ENCODE measurements at places on chromosomes 5 and 9.

GRCh38 chr5:66644111-66644510 lies 47.9 kb downstream of the MAST4 start:
- DNase-seq = no peak

GRCh38 chr5:135890867-135891266 lies 4.8 kb downstream of the IL9 start:
- DNase-seq = no peak

DNA sequence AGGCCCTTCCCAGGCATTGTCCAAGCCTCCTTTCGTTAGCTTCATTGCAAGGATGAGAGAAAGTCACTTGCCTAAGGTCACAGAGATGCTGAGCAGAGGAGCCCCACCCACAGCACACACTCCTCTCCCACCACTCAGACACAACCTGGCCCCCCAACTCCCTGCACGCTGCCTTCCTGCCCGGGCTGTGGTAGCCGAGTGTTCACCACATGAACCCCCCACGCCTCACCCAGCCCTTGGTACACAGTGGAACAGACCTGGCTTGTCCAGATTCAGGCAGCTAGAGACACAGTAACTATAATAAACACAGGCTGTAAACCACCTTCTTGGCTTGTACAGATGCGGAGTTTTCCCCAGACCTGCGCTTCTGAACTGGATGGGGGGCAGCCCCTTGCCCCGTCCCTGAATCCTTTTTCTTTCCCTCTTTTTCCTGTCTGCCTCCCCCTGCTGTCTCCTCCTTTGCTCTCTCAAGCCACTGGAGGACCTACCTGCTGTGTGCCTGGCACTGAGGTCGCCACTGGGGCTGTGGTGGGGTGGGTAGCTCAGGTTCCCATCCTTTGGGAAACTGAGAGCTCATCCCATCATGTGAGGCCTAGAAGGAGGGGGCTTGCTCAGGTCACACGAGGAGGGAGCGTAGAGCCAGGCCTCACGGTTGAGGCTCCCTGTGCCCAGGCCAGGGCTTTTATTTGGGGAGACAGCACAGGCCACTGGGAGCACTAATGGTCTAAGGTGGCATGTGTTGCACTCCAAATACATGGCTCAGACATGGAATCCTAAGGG lies 55.7 kb upstream of the SYNPO start:
- no peak for DNase-seq

DNA sequence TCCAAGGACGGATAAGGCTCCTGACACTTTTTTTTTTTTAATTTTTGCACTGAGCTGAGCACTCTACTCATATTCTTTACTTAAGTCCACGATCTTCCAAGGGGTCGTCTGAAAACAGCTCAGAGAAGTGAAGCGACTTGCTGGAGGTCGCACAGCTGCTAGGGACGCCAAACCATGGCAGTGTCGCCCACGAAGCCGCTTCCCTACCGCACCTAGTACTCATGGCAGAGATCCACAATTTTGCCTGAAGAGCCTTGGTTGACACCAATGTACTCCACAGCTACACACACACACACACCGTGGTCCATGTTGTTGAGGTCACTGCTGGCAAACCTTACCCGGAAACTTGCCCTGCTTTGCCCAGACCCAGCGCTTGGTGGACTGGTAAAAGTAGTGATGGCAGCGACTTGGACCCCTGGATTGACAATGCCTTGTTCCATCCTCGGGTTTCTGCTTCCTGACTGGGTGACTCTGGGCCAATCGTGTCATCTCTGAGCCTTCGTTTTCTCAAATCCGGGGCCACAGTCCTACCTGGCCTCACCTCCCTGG lies 521 bp upstream of the SLIT3 start:
- no peak for DNase-seq

- DNase-seq = no peak
Observed at GRCh38 chr5:38681029-38681706, 124.7 kb upstream of the LIFR start.

DNA sequence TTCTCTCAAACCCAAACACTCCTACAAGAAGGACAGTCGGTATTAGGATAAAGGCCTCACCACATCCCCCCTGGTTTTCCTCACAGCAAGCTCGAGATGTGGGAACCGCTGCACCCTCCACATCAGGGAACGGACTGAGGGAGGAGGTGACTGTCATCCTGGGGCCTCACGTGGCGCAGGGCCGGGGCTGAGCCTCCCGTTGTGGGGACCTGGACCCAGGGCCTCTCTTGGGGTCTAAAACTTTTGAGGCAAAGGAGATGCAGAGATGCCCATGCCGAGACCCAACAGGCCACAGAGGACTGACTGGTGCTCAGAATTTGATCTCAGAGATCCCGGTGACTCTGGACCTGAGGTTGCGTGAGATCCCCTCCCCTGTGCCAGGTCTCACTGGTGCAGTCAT lies 72.7 kb downstream of the MRPL36 start:
- no peak for DNase-seq

DNA sequence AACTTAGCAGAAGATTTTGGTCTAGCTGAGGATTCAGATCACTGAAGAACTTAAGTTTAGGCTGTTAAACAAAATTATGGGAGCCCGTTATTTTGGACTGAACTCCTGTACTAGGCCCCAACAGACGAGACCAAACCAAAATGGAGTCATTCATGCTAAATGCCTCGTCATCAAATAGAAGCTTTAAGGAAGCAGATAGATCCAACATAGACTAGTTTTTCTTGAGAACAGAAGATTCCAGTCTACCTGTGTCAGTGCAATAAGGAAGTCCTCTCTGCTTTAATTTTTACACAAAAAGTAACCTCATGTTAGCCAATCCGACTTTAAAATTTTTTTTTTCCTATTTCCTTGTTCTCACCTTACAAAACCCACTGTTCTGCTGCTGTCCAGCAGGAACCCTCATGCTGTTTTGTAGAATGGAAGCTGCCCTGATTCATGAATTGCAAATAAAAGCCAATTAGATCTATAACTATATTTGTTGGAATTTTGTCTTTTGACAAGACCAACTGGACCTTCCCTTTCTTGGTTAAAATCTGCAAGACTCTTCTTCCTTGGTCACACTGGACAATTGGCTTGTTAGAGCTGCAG lies 29.0 kb upstream of the GOLM1 start:
- DNase-seq = no peak
